Cardiac muscle cell (in vitro differentiated cells and primary cell): ENCODE measurements at places on chromosomes 2 and 18.

DNA sequence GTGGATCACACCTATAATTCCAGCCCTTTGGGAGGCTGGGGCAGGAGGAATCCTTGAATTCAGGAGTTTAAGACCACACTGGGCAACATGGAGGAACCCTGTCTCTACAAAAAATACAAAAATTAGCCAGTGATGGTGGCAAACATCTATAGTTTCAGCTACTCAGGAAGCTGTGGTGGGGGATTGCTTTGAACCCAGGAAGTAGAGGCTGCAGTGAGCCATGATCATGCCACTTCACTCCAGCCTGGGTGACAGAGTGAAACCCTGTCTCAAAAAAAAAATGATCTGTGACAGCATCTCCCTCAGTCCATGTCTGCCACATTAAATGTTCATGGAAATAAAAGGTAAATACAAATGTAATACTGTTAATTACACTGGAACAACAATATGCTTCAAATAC is 121.4 kb upstream of the COL5A2 start:
- DNase-seq = no peak

GRCh38 chr2:84827978-84828575 is 52.8 kb downstream of the TRABD2A start:
- no peak for DNase-seq

GRCh38 chr18:45163871-45164270 is 451.4 kb upstream of the SLC14A2 start:
- DNase-seq = no peak

DNA sequence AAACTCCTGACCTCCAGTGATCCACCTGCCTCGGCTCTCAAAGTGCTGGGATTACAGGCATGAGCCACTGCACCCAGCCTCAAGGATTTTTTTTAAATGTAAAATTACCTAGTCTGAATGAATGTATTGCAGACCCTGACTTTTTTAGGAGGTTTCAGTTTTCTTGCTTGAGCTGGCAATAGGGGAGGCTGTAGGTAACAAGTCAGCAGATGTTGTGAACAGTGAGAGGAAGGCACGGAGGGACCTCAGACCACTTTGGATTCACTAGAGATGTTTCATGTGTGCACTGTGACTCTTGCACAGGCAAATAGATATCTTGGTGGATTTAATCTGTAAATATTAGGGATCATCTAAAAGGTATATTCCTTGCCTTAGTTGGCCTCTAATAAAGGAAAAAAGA is 6.4 kb downstream of the NDUFV2 start:
- DNase-seq = no peak

DNA sequence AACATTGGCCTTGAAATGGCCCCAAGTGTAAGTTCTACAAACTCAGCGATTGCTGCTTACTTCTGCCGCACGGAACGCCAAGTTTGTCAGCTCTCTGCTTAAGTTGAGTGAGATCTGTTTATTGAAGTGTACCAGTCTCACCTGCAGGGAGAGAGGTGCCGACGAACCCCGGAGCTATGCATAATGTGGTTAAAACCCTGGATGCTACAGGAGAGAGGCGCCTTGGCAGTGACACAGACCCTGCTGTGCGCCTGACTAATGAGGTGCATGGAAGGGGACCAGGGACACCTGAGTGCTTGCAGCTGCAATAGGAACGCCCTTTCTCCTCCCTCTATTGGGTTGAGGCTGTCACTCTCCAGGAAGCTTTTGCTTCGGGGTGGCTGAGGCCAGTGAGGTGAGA is 979 bp downstream of the SLC9A2 start:
- no peak for DNase-seq

DNA sequence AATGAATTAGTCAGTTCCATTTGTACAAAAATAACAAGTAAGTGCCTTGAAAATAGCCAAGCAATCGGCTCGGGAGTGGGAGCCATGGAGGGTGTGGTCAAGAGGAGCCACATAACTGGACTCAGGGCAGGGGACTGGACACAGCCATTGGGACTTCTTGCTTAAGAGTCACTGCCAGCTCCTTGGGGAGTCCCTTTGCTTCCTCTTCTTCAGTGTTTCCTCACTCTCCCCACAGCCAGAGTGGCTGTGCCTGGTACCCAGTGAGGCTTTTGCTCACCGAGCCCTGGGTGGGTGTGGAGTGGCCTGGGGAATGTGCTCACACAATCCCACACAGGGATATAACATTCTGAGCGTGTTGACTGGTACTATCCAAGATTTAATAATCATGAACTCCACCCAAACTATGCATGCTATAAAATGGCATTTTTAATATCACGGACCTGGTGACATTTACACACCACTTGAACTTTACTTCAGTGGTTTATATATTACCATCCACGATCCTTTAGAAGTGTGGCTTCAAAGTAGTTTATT is 94.6 kb downstream of the PTGR3 start:
- no peak for DNase-seq

GRCh38 chr2:196887431-196887830 is 39.1 kb downstream of the PGAP1 start:
- DNase-seq = no peak

GRCh38 chr2:203330434-203330833 is 2.2 kb downstream of the ABI2 start:
- no peak for DNase-seq

GRCh38 chr18:73461780-73462059 is 593.9 kb upstream of the NETO1 start:
- DNase-seq = no peak
